ENCODE measurements at places on chromosomes 1 and 21. TPM values are rescaled to one million over a fixed set of nuclear protein-coding genes. Genes with fewer than 3 reads are reported as not detected.

The RGS8 gene
- 0.12 TPM for total RNA-seq

The MAP3K7CL gene
- total RNA-seq, result 5.1 TPM

The CFHR5 gene
- not detected for total RNA-seq

The PGLYRP4 gene
- total RNA-seq, result not detected

DNA sequence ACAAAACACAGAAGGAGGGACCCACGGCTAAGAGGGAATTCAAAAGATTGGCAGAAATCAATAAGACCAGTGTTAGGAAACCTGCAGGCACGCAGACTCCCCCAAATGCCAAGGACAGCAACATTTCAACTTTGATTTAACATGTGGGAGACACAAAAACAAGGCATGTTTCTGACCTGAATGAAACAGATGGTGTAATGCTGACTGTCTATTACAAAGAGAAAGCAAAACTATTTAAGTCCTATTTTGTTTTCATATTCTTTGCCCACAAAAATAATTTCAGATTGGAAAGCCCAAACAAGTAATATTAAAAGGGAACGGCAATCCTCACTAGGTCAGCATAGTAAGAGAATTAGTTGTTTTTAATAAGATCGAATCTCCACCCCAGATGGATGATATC is 107.9 kb downstream of the S1PR1 start:
- DNase-seq, result no peak

GRCh38 chr1:15950302-15950701 is 25.6 kb downstream of the ZBTB17 start:
- DNase-seq, result no peak

GRCh38 chr21:42431196-42431595 is 27.5 kb downstream of the UBASH3A start:
- no peak for DNase-seq

DNA sequence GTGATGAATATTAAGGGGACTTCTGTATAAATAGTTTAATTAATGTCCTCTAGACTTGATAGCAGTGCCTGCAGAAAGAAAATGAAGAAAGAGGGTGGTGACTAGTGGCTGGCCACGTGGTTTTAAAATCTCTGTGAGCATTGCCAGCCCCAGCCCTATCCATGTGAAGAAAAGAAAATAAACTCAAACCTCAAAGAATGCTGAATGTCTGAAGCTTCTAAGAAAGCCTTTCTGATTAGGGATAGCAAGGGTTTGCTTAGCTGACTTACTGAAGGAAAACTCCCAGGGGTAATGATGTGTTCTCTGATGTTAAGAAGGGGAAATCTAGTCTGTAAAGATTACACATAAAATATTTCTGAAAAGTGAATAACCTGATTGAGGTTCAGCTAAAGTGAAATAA is 31.8 kb downstream of the ADGRL2 start:
- no peak for DNase-seq

- DNase-seq, result no peak
These were observed 693.1 kb downstream of the RWDD3 start for GRCh38 chr1:95927061-95927460.

- DNase-seq, result no peak
These were observed 188.3 kb upstream of the DPT start for GRCh38 chr1:168917309-168917708.

- no peak for DNase-seq
These were observed 39.2 kb downstream of the HLX start for GRCh38 chr1:220918285-220918951.

DNA sequence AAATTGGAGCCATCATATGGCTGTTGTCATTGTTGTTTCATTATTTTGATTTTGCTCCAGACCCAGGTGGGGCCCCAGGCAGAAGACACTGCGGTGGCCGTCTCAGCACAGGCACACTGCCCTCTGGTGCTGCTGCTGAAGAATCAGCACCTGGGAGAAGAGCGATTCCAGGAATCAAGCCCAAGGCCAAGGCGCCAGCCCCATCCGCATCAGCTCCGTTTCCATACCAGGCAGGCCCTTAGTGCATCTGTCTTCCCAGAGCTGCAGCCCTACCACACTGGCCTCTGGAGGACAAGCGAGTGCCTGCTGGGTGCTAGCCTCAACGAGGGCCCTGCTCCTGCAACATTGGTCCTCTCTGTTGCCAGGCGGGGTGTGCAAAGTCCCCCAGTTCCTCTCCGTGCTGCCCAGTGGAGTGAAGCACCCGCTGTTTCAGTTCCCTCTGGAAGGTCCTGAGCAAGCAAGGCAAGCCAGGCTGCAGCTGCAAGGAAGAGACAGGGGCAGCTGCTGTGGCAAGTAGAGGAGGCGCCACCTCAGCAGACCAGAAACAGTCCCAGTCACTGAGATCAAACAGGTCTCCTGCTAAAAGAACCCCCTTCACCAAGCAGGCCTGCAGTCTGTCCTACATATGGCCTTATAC is 5.2 kb downstream of the GRIK3 start:
- DNase-seq, result no peak

GRCh38 chr1:184387069-184387475 is 243 bp downstream of the C1orf21 start:
- no peak for DNase-seq

GRCh38 chr1:87119541-87120140 is 205.2 kb downstream of the HS2ST1 start:
- DNase-seq, result no peak

- no peak for DNase-seq
These were observed 16.6 kb upstream of the TMEM35B start for GRCh38 chr1:35001743-35002142.

DNA sequence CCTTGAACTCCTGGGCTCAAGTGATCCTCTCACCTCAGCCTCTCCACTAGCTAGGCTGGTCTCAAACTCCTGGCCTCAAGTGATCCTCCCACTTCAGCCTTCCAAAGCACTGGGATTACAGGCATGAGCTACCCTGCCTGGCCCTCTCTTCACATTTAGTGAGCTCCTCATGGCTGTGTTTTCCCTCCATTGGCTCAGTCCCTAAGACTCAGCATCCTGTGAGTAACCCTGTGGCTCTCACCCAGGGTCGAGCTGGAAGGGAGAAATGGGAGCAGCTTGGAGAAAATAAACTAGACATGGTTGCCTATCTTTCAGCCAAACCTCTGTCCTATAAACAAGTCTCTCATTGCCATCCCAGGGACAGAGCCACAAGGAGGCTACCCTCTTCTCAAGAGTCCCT is 17.5 kb downstream of the NCF2 start:
- no peak for DNase-seq
